ENCODE measurements at places on chromosomes 16 and 17.

- peak; percentile 69 for DNase-seq
Observed at GRCh38 chr17:40190197-40191021, 13.1 kb downstream of the RAPGEFL1 start.

DNA sequence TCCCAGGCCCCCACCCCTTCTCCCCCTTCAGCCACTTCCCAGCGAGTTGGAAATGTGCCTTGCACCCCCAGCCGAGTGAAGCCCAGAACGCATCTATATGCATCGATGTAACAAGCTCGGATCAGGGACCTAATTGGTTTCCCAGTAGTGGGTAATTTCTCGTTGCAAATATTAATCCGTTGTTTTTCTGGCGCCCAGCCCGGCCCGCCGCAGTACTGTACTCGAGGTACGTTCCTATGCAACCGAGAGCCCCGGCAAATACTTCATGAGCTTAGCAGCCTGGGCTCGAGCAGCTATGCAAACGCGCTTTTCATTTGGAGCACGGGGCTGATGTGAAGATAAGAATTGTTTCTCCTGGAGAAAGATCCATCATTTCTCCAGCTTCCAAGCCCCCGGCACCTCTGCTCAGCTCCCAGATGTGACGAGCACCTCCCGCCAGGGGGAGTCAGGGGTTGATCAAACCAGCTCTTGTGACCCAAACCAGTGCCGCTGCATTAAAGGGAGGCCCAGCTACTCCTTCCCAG lies 229.8 kb downstream of the KATNIP start:
- no peak for DNase-seq

DNA sequence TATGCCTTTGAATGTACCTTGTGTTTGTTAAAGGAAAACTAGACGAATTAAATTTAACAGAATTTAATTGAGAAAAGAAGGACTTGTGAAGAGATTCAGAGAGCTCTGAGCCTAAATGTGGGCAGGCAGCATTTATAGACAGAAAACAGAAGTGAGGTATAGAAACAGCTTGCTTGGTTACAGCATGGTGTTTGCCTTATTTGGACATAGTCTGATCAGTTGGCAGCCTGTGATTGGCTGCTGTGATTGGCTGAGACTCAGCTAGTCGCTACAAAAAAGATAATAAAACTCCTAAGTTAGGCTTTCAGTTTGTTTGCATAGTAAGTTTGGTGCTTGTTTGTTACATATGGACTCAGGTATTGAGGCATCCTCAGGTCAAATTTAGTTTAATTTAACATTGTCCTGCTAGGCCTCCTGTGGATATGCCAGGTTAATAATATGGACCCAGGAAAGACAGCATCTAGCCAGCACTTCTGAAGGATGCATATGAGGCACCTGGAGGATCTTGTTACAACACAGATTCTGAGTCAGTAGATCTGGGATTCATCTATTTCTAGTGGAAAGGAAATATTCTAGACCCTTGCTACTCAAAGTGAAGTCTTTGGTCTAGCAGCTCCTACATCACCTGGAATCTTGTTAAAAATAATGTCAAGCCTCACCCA lies 43.4 kb downstream of the SLFN5 start:
- no peak for DNase-seq

GRCh38 chr17:38611070-38611786 lies 5.5 kb upstream of the SRCIN1 start:
- no peak for DNase-seq

- DNase-seq = no peak
Observed at GRCh38 chr17:59377410-59377809, 46.0 kb downstream of the YPEL2 start.

DNA sequence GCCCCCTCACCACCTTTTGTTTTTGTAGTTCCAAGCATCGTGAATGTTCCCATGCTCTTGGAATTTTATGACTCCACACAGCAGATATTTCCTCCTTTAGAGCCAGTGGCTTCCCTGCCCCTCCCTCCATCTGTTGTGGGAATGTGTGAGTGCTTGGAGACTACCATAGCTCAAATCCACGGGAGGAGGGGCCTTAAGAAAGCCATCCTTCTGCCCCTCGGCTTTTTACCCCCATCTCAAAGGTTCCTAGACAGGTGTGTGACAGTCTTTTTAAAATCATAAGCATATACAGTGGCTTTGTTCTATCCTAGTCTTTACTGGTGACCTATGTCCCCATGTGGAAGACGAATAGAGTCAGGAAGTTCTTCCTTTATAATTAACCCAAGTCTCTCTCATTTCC lies 47.2 kb downstream of the YPEL2 start:
- DNase-seq = no peak

- no peak for DNase-seq
Observed at GRCh38 chr16:35252356-35252936, 1793.0 kb downstream of the TP53TG3F start.

DNA sequence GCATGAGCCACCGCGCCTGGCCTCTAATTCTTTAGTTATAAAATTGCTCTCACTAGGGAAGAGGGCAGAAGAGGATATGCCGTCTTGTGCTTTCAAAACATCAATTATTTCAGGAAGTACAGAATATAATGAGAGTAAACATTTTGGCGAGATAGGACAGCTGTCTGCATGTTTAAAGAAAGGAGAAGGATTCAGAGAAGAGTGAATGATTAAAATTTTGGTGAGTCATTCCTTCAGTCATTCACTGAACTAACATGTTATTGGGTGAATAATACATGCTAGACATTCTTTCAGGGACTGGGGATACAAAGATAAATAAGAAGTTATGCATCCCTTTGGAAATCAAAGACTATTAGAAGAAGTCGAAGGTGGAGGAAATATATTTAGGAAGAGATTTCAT lies 590.3 kb upstream of the GOT2 start:
- no peak for DNase-seq

DNA sequence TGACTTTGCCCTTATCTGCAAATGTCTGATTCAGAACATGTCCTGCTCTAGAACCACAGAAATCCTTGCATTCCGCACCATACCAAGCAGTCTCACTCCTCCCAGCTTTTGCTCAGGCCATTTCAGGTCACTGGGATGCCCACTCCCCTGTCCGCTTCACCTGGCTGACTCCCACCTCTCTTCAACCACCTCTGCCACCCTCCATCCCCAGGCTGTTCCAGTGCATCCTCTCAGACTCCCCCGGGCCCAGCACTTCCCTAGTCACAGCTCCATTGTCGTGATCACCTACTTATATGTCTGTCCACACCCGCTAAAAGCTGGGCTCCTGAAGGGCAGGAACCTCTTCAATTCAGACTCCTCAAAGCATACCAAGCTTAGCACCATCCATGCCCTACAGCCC lies 58.4 kb upstream of the CDH5 start:
- no peak for DNase-seq

GRCh38 chr17:15087946-15088345 lies 177.2 kb downstream of the PMP22 start:
- DNase-seq = no peak

DNA sequence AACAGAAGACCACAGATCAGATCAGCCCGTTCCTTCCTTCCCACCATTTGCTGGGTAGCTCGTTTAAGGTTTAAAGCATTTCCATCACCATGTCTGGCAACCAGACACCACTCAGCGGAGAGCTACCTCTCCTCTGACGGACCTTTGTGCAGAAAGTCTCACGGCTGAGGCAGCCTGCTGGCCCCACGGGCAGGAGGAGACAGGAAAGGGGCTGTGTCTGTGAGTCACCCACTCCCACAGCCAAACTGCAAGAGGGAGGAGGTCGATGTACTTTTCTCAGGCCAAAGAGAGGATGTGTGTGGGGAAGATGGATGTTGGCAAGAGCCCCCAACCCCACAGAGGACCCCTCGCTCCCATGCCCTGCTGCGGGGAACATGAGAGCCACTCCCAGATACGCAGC lies 92.1 kb downstream of the ZNF423 start:
- DNase-seq = no peak

All from germinal center (tissue), 1 donor.